Muscle of back (tissue), 13 donors: ENCODE measurements at places on chromosomes 3 and 15. TPM values are rescaled to one million over a fixed set of nuclear protein-coding genes. Genes with fewer than 3 reads are reported as not detected.

Gene MORC1
- not detected for polyA plus RNA-seq

Gene PP2D1
- 0.53 TPM for polyA plus RNA-seq

- peak; percentile 34 for DNase-seq
These were observed 653 bp downstream of the MYO5C start for GRCh38 chr15:52294881-52295420.

Gene SLC24A5
- polyA plus RNA-seq = not detected

DNA sequence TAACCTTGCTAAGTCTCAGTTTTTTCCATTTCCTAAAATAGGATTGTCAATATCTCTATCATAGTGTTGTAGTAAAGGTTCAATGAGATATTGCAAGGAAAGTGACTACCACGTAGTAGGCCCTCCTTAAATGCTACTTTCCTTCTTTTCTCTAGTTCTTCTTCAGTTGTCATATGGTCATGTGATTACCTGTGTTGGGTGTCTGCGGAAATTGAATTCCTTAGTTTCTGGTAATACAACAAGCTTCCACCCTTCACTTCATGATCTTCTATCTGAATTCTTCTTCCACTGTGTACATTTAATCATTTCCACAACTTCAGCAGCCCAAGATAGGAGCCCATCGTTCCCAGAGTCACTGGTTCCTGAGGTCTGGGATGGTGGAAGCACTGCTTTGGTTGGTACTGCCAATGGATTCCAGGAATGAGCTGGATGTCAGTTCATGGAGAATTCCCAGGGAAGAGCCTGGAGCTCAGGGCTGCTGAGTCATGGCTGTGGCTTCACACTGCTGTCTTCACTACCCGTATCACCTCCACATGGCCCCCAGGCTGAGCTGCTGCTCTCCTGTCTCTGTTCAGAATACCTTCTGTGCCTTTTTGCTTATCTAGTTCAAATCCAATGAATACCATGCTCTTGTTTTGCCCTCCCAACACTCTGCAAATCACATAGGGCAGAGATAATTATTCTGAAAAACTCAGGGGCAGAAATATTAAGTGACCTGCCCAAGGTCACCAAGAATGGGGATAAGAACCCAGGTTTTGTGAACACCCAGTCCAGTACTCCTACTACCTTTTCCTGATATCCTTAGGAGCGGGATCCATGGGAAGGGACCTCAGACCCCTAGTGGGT is 98.6 kb downstream of the RPL39L start:
- DNase-seq = no peak

- DNase-seq = no peak
These were observed 26.7 kb upstream of the GREM1 start for GRCh38 chr15:32690941-32691688.

Gene LTF
- 1.3 TPM for polyA plus RNA-seq
